ENCODE measurements at places on chromosomes 2 and 18. TPM values are rescaled to one million over a fixed set of nuclear protein-coding genes. Genes with fewer than 3 reads are reported as not detected.

- DNase-seq, result no peak
Observed at GRCh38 chr18:12318334-12318697, 10.3 kb downstream of the TUBB6 start.

The SP140 gene
- total RNA-seq, result not detected

The PIEZO2 gene
- 1.1 TPM for total RNA-seq

- no peak for DNase-seq
Observed at GRCh38 chr18:9070212-9070611, 32.3 kb upstream of the NDUFV2 start.

- DNase-seq, result no peak
Observed at GRCh38 chr2:145040433-145040832, 520.5 kb upstream of the ZEB2 start.

The CCDC68 gene
- total RNA-seq, result not detected

- peak; percentile 12 for DNase-seq
Observed at GRCh38 chr18:5370332-5370731, 74.8 kb upstream of the ZBTB14 start.

DNA sequence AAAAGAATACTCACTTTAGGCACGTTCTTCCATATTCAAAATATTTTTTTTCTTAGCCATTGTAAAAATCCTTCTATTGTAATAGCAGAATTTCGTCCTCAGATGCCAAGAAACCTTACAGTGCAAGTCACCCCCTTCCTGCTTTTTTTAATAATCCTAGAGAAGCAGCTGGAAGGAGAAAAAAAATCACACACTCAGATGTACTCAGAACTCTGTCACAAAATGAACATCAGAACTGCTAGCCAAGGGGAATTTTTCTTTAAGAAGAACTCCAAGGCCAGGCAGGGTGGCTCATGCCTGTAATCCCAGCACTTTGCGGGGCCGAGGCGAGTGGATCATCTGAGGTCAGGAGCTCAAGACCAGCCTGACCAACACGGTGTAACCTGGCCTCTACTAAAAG lies 127.3 kb upstream of the SPATS2L start:
- no peak for DNase-seq

The KIF1A gene
- not detected for total RNA-seq

The IL36A gene
- total RNA-seq, result not detected

The IKZF2 gene
- 13.5 TPM for total RNA-seq

The CNTNAP5 gene
- not detected for total RNA-seq

The PSMA8 gene
- total RNA-seq, result not detected

- no peak for DNase-seq
Observed at GRCh38 chr2:156325688-156326525, 6.6 kb downstream of the NR4A2 start.

GRCh38 chr2:229269941-229270340 lies 1.1 kb downstream of the PID1 start:
- peak; percentile 36 for DNase-seq

DNA sequence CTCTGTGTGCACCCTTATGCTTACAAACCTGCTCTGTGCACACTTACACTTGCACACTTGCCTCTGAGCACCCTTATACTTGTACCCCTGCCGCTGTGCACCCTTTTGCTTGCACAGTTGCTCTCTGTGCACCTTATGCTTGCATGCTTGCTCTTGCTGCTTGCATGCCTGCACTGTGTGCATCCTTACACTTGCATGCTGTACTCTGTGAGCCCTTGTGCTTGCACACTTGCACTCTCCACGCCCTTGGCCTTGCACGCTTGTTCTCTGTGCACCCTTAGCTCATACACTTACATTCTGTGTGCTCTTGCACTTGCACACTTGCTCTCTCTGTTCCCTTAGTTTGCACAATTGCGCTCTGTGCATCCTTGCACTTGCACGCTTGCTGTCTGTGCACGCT lies 78.3 kb downstream of the GNAL start:
- no peak for DNase-seq

DNA sequence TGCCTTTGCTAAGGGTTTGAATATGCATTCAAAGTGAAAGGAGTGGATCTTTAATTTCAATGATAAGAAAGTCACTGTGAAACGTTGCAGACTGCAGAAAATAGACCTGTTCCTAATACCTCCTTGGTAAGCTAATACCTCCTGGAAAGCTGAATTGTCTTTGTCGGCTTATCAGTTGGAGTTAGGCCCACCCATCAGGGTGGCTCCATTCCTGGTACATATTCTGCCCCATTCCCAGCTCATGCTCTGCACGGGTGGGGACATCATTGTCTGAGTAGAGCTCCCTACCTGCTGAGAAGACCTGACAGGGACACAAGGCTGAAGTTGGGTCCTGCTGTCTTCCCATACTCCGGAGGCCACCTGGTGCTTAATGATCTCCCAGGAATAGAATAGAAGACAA lies 203.3 kb downstream of the EN1 start:
- DNase-seq, result no peak
